ENCODE measurements at places on chromosomes 2 and 18.

DNA sequence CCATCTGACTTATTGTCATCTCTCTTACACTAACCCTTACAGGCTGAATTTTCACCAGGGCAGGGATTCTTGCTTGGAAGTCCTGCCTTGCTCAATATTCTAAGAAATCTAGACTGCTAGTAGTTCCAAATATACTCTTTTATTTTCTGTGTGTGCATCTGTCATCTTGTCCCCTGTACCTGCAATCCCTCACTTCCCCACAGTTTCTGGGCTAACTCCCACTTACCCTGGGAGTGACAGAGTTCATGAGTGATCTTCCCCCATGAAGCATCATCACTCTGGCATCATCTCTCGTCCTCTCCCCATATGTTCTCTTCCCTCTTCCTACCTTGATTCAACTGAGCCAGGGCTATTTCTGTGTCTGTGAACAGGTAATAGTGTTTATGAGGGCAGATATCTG is 35.7 kb downstream of the HNMT start:
- no peak for DNase-seq

GRCh38 chr18:67932271-67932670 is 415.8 kb upstream of the DSEL start:
- no peak for DNase-seq

- no peak for DNase-seq
Observed at GRCh38 chr2:190838492-190838910, 42.1 kb upstream of the GLS start.

GRCh38 chr2:30041884-30042283 is 104.9 kb upstream of the YPEL5 start:
- no peak for DNase-seq

DNA sequence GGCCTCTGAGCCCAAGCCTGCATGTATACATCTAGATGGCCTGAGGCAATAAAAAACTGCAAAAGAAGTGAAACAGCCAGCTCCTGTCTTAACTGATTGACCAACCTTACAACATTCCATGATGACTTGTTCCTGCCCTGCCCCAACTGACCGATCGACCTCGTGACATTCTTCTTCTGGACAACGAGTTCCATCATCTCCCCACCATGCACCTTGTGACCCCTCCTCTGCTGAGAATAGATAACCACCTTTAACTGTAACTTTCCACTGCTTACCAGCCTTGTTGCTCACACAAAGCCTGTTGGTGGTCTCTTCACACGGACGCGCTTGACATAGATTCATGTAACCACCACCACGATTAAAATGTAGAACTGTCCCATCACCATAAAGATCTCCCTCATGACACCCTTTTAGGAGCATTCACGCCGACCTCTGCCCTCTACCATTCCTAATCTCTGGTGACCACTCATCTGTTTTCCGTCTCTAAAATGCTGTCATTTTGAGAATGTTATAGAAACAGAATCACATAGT is 120.1 kb upstream of the REV1 start:
- DNase-seq: no peak

- DNase-seq: no peak
Observed at GRCh38 chr2:141439524-141439923, 691.3 kb downstream of the LRP1B start.

DNA sequence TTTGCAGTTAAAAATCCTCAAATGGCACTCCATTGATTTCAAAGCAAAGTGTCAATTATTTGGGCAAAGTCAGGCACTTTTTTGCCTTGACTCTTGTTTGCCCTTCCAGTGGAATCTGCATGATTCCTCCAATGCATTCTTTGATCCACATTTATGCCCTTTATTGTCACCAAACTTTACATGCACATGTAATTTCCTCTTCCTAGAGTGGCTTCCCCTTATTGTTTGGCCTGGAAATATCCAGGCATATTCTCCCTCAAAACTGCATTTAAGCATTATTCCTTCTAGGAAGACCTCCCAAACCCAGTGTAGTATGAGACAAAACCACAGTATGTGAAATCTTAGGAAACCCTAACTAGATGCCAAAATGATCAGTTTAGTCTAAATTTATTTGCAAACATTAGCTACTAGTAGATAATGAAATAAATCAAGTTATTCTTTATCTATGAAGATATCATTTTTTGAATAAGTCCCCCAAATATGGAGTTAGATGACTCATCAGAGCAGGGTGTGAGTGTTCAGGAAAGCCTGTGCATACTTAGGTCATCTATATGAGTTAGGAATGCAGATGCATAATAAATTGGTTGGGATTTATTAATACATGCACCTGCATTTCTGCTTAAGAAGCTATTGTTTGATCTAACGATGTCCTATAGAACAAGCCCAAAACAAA is 433.3 kb upstream of the TCF4 start:
- no peak for DNase-seq

- DNase-seq: no peak
Observed at GRCh38 chr2:240424341-240425235, 10.9 kb upstream of the GPC1 start.

DNA sequence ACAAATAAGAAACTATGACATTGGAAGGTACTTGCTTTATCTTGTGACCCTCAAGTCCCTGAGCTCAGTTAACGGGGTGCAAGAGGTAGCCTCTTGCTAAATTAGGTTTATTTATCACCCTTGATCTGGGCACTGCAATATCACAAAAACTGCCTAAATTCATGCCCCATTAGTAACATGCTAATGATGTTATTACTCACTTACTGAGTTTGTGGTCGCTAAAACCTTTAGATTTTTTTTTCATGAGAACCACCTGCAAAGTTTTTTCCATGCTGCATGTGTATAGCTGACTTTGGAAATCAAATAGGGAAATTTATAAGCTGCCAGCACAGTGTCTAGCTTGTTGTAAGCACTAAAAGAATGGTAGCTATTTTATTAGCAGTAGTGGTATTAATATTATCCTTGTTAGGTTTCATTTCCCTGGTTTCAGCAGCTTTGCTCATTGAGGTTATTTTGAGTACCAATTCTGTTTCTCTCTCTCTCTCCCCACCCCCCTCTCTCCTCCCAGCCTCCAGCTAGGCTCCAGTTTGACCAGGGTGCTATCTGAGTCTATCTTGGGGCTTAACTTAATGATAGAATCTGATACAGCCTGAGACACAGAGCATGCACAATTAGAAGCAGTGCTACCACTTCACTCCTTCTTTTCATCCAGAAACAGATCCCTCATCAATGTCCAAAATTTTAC is 88.7 kb upstream of the ATP8B1 start:
- DNase-seq: no peak

DNA sequence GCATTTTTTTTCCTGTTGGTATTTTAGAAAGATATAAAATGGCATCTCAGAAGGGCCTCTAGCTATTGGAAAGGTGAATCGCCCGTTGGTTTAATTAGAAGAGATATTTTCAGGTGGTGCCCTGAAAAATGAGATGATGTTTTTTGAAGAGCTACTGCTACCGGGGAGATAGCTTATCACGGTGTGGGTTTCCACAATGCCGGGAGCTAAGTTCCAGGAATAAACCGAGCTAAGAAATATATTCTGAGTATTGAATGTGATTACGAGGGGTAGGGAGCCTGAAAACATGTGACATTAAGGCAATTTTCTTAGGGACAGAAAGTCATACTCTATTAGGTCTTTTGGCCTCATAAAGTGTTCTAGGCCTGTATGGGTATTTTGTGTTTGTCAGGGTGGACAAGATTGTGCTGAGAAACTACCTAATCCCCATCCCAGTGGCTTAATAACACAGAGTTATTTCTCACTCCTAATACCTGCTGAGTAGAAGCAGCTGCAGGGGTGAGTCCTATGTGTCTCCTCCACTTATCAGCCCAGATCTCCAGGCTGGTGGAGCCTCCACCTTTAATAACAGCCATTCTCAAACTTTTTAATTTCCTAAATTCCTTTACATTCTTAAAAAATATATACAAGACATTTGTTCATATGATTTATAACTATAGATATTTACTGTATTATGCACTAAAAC is 150.2 kb downstream of the LRRTM1 start:
- DNase-seq: no peak

GRCh38 chr2:175984846-175985245 is 17.2 kb downstream of the LNPK start:
- DNase-seq: no peak

GRCh38 chr18:54023471-54023870 is 201.0 kb downstream of the MBD2 start:
- DNase-seq: no peak

- no peak for DNase-seq
Observed at GRCh38 chr2:64686283-64686956, 32.7 kb upstream of the SERTAD2 start.

- DNase-seq: no peak
Observed at GRCh38 chr2:128324008-128324896, 5.6 kb upstream of the HS6ST1 start.

GRCh38 chr2:63506320-63506719 is 82.0 kb downstream of the WDPCP start:
- DNase-seq: no peak

DNA sequence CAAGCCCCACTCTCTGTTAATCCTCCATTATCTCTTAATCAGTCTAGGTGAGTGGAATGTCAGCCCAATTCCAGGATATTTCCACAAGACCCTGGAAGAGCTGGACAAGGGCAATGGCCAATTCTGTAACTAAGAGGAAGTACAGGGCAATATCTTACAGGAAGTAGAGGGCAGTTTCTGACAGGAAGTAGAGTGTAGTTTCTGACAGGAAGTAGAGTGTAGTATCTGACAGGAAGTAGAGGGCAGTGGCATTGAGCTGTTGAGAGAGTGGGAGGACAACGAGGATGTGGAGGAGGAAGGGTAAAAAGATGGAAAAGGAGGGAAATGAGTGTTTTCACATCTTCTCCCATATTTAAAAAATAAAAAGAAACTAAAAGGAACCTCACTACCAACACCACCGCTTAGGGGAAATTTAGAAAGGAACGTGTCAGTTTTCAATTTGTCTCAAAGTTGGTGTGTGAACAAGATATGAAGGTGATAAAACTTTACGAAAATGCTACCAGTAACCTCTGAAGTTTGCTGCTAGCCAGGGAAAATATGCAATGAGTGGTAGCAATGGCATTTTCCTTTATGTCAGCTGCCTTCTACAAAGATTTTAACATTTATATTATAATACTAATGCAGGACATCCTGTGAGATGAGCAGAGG is 430.9 kb upstream of the HNRNPA3 start:
- no peak for DNase-seq

DNA sequence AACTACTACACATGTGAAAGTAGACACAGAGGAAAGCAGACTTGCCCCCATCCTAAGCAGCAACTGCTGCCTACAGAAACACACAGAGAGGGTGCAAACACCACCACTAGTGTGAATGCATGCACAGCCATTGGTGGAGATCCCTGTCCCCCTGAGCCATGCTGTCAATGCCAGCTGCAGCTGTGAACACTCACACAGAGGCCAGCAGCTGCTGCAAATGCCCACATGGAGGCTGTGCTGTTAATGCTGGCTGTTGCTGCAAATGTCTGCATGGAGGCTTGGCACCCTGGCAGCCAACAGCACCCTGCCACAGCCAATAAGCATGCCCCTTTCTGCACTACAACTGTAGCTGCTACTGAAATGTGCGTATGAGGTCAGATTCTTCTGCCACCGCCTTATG is 355.0 kb downstream of the LNPK start:
- no peak for DNase-seq

- DNase-seq: no peak
Observed at GRCh38 chr2:84856787-84857186, 24.1 kb downstream of the TRABD2A start.

DNA sequence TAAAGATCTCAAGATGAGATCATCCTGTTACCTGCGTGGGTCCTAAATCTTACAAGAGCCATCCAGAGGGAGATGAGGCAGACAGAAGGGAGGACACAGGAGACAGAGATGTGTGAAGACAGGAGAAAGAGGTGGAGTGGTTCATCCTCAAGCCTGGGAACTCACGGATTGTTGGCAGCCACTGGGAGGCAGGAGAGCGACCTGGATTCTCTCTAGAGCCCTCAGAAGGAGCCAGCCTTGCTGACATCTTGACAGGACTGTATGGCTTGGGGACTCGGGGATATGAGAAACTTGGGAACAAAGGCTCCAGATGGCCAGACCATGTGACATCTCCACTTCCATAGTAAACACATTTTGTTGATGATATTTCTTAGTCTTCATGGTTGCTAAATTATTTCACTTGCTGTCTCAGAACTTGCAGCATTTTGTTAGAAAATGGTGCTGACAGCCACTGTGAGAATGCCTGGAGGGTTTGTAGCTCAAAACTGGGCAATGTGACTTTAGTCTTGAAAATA is 57.8 kb upstream of the MC2R start:
- no peak for DNase-seq

DNA sequence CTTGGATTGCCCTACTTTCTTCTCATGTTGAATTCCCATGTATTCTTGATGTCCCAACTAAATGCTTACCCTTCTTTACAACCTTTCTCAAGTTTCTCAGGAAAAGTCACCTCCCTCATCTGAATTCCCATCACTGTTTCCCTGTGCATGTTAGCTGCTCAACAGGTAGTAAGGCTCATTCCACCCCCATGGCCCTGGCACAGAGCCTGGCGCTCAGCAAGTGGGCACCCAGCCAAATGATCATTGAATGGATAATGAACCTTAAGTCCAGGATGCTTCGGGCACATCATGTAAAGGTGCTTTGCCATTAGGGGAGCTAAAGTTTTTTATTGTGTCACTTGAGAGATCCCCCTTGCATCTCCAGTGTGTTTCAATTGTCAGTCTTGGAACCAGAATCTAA is 124.0 kb downstream of the PKP4 start:
- no peak for DNase-seq

DNA sequence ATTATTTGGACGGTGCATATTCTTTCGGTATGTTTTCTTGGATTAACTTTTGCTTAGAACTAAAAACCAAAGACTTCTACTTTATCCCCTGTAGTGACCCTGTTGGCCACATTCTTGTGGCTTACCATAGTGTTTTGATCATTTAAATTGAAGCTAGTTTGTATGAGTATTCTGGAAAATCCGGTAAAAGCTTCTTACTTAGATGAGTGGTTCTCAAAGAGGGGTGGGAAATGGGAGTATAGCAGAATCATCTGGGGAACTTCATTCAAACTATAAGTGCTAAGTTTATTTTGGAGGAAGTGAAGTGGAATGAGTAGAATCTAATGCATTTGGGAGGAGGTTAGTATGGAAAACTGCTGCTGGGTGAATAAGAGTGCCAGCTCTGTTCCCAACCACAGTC is 3.8 kb downstream of the PPP1CB start:
- DNase-seq: no peak

All from NCI-H460 (cell line).